ENCODE measurements at places on chromosomes 2 and 18.

DNA sequence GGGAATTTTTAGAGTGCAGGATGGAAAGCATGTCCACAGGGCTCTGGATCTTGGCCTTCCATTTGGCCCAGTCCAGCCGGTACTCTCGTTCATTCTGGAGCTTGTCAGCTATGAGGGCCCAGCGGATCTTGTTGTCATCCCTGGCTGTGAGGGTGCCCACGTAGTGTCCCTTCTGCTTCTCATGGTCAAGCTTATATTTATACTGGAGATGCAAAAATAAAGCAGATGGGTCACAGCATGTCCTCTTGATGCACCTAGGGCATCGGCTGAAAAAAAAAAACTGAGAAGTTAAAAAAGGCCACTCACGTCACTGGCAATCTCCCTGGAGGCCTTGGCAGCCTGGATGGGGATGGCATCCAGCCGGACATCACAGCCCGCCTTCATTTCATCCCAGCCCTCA is 160.5 kb downstream of the RIF1 start:
- no peak for DNase-seq

DNA sequence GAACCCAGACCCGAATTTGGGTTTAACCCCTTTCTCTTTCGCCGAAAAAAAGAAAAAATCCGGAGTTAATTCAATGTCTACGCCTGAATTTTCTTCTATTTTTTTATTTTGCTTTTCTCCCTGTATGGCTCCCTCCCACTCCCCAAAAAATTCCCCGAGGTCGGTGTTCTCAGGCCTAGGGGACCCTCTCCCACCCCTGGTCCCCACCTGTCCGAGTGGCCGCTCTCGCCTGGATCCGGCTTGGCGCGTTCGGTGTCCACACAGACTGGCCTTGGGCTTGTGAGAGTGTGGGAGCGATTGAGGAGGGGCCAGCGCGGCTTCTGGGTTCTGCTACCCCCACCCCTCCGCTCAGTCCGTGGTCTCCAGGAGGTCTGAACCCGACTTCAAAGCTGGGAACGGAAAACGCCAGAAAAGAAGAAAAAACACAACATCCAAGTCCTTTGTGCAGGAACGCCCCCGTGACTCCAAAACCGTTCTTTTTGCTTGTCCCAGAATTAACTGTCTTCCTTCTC is 5.7 kb upstream of the EN1 start:
- DNase-seq = no peak

DNA sequence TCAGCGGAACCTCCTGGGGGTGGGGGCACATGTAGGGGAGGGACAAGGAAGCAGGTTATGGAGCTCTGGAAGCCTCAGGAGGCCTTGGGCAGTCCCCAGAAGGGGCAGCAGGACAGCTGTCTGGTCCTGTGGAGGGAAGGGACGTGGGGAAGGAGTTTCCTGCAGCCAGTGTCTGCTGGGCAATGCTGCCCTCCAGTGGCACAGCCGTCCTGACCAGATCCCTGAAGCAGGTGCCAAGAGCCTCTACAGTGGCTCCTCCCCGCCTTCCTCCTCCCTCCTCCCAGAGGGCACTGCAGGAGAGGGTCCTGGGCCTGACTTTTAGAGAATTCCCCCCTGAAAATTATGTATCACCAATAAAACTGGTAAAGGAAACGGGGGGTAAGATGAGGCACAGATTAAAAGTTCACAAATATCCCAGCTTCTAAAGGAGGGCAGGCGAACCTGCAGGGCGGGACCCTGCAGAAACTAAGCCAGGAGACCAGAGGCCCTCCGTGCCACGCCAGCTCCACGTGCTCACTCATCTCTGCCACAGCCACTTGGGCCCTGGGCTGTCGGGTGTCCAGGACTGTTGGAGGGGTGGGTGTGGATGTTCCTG is 258.5 kb downstream of the TWIST2 start:
- DNase-seq = no peak

GRCh38 chr2:160469164-160469563 is 24.4 kb downstream of the RBMS1 start:
- DNase-seq = no peak

- no peak for DNase-seq
Observed at GRCh38 chr2:219131327-219131726, 29.3 kb downstream of the NHEJ1 start.

- DNase-seq = no peak
Observed at GRCh38 chr2:128986026-128986715, 667.5 kb upstream of the HS6ST1 start.

GRCh38 chr18:9658087-9658641 is 43.8 kb upstream of the PPP4R1 start:
- DNase-seq = no peak

- peak; percentile 90 for DNase-seq
Observed at GRCh38 chr18:63099848-63100629, 219.5 kb downstream of the BCL2 start.

GRCh38 chr2:69190743-69191404 is 177.9 kb downstream of the ANTXR1 start:
- DNase-seq = no peak

- DNase-seq = no peak
Observed at GRCh38 chr18:9608298-9608697, 6.1 kb downstream of the PPP4R1 start.

- peak; percentile 59 for DNase-seq
Observed at GRCh38 chr2:165743442-165743841, 50.6 kb downstream of the GALNT3 start.

- no peak for DNase-seq
Observed at GRCh38 chr2:117607202-117607601, 207.3 kb upstream of the DDX18 start.

- peak; percentile 37 for DNase-seq
Observed at GRCh38 chr2:68367953-68368653, 3.0 kb downstream of the PLEK start.

DNA sequence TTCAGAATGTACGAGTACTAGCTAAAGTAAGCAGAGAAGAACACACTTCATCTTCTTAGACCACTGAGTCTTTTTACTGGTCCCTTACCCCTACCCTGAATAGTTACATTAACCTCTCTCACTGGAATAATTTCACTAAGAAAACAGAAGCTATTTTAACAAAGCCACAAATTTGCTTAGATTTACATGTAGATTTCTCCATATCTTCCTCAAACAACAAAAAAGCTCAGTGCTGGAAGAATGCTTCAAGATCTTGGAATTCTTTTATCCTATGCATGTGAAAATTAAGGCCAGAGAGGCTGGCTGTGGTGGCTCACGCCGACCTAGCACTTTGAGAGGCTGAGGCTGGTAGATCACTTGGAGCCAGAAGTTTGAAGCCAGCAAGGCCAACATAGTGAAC is 35.2 kb downstream of the MOGAT1 start:
- DNase-seq = no peak

- no peak for DNase-seq
Observed at GRCh38 chr18:11985586-11985985, 4.3 kb downstream of the IMPA2 start.

DNA sequence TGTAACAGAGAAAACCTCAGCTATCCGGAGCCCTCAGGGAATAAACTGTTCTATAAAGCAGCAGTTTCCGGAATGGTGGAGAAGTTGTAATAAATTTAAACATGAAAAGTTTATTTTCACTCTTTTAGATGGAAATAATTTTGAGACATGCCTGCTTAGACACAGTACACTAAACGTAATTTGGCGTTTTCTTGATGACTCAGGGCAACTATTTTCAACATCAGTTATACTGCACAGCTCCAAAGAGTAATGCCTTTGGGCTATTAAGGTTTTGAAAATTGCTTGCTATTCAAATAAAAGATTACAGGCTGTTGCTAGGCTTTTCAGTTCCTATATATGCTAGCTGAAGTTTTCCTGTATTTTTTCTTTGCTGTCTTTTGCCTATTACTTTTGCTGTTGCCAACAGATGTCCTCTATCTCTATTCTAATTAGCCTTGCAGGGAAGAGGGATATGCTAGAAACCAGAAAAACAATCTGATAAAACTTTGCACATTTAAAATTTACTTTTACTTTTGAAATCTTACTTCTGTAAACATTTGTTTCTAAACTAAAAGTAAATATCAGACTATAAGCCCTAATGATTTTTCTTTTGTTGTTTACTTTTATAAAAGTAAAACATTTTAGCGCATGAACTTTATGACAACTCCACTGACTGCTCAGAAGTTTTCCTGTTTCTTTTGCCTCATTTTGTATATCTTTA is 113.4 kb upstream of the WDSUB1 start:
- DNase-seq = no peak

GRCh38 chr18:22314001-22314400 is 103.7 kb downstream of the CTAGE1 start:
- no peak for DNase-seq

GRCh38 chr18:36831139-36831538 is 2.2 kb downstream of the KIAA1328 start:
- no peak for DNase-seq

DNA sequence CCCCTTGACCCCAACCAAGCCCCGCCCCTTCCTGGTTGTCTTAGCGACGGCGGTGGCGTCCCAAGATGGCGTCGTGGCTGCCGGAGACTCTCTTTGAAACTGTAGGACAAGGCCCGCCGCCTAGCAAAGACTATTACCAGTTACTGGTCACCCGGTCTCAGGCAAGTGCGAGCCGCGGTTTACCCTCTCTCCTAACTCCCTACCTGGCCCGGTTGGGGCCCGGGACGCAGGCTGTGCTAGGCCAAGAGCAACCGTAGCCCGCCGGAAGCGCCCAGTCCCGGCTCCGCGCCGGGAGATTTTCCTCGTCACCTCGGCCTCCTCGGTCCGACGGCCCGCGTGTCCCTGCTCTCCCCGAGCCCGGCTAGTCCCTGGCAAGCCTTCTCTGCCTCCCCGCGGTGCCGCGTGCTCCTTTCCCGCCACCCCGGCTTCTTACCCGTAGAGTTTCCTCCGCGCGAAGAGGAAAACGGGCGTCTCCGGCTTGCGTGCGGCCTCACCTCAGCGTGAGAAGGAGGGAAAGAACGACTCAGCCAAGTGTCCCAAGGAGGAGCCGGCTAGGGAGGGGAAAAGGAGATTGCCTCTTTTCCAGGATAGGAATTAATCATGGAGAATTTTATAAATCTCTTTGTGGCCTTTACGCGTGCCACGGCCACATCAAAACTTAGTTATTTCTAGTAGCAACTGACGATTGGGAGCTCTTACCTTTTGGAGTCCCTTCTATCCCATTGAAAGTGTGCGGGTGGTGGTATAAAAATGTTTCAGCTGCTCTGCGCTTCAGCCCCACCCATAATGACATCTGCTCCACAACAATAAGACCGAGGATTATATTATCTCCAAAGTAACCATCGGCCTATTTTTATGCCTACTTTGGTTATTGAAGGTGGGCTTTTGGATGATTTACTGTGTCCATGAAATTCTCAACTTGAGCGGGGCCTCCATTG is at the start of gene FBXO36:
FBXO36 (plus strand) TSS at position 55 of the 938 bp plus-strand sequence; CDS start at position 66, 11 bp downstream.
- DNase-seq = peak; percentile 83

- no peak for DNase-seq
Observed at GRCh38 chr2:237538001-237538720, 28.2 kb upstream of the PRLH start.

- no peak for DNase-seq
Observed at GRCh38 chr18:45521777-45522176, 93.5 kb upstream of the SLC14A2 start.

- DNase-seq = peak; percentile 57
Observed at GRCh38 chr2:48265169-48266030, 264.6 kb upstream of the STON1 start.

DNA sequence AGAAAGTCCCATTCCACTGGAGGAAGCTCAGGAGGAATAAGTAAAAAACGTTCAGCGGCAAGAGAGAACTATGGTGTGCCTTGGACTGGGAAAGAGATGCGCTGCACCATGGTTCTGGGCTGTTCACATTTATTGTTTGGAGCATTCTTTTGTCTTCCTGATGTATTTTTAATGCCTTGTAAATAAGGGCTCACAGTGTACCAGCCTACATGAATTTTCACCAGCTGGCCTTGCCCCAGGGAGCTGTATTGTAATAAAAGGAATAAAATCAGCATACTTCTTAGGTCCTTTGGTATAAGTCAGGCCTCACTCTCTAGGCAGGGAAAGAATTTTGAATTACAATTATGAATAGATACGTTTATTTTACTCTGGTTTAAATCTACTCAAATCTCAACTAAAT is 1249.6 kb downstream of the CNTNAP5 start:
- DNase-seq = no peak

GRCh38 chr18:48637081-48637990 is 98.5 kb downstream of the CTIF start:
- DNase-seq = no peak

GRCh38 chr2:8002765-8003393 is 679.0 kb upstream of the ID2 start:
- DNase-seq = no peak

DNA sequence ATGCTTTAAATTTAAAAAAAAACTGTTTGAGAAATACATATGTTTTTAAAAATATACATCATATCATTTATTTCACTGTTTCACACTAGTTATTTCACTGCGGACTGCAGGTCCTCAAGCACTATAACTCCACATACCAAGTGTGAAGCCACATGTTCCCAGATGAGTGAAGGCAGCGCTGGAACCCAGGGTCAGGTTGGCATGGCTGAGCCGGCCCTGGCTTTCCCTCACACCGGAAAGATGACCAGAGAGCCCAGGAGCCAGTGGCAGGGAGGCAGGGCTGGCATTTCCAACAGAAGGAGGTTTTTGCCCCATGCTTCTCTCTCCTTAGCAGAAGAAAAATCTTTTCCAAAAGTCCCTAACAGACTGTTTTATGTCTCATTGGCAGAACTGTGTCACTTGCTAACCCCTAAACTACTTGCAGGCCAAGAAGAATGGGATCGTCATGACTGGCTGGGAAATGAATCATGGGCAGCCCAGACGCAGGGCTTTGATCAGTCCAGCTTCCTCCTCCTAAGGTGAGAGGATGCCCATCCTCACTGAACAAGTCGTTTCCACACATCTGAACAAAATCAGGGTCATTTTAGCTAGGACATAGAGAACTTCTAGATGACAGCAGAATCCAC is 287.6 kb upstream of the HNRNPA3 start:
- DNase-seq = no peak

GRCh38 chr2:230267556-230267955 is 42.0 kb downstream of the SP140 start:
- DNase-seq = no peak

GRCh38 chr2:135647836-135648579 is 93.6 kb upstream of the UBXN4 start:
- DNase-seq = no peak

- DNase-seq = no peak
Observed at GRCh38 chr2:53559302-53559966, 208.2 kb upstream of the CHAC2 start.

DNA sequence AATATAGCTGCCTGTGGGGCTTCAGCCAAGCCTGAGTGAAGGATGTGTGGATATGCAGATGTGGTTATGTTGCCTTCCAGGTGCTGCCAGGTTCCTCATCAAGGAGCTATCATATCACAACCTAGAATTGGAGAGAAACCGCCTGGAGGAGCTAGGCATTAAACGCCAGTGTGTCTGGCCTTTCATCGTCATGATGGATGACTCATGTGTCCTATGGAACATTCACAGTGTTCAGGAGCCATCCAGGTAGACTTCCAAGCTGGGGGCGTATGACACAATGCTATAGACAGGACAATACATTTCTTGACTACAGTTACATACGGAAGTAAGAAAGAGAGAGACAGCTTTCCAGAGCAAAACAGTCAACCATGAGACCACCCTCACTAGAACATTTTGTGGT is 86.8 kb downstream of the ESCO1 start:
- DNase-seq = no peak
